Trophoblast cell (in vitro differentiated cells and primary cell): ENCODE measurements at places on chromosomes 3 and 15.

DNA sequence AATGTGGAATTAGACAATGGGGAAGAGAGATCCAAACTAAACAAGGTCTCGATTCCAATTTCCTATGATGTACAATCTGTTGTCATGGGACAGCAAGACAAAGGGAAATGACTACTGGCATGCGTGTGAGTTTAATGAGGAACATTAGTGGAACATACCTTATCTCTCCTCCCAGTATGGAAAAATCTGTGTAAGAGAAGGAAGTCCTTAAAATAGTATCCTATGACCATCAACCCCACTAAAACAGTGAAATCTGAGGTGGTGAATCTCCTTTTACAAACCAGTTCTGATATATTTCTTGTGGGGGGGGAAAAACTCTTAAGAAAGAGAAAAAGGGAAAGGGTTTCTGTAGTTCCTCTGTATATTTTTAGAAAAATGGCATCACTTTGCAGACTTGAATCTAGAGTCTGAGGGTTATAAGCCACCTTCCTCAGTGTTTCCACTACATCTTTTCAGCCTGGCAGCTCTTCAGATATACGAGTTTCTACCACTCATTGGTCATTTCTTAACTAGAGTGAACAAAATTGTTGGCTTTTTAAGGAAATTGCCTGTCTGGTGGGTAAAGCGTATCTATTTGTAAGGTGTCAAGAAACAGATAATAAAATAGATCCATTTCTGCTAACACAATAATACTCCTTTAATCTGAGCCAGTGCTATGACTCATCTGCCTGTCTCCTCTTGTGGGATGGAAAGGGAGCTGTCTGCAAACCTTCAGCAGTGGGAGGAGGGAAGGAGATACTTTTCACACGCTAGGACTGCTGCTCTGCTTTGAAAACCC is 3.0 kb upstream of the TNFAIP8L3 start:
- DNase-seq: peak; percentile 24

DNA sequence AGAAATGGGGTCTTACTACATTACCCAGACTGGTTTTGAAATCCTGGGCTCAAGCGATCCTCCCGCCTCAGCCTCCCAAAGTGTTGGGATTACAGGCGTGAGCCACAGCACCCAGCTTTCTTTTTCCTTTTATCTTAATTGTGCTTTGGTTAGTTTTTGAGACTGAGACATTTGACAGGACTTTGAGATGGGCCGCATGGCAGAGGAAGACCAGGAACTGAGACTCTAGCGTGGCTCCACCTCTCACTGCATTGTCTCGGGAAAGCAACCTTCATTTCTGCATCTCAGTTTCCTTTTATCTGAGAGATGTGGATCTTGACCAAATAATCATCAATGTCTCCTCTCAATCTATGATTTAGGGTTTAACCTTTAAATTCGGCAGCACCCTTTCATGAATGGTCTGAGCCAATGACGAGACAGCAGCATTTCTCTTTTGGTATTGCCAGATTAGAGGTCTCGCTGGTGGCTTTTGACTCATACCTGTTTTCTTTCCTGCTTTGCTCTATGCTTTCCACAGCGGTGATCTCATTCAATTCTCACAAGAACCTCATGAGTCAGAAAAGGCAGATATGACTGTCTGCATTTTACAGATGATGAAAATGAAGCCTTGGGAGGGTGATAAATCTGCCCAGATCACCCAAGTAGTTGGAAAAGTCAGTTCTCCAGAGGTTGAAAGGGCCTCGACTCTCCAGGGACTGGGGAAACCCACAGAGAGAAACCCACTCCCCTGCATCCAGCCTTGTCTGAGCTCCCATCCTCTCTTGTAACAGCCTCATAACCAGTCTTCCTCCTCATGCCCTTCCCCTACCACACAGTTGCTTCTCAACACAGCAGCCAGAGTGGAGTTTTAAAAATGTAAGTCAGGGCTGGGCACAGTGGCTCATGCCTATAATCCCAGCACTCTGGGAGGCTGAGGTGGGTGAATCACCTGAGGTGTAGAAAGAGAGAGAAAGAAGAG is 84.8 kb upstream of the FOXB1 start:
- peak; percentile 56 for DNase-seq

DNA sequence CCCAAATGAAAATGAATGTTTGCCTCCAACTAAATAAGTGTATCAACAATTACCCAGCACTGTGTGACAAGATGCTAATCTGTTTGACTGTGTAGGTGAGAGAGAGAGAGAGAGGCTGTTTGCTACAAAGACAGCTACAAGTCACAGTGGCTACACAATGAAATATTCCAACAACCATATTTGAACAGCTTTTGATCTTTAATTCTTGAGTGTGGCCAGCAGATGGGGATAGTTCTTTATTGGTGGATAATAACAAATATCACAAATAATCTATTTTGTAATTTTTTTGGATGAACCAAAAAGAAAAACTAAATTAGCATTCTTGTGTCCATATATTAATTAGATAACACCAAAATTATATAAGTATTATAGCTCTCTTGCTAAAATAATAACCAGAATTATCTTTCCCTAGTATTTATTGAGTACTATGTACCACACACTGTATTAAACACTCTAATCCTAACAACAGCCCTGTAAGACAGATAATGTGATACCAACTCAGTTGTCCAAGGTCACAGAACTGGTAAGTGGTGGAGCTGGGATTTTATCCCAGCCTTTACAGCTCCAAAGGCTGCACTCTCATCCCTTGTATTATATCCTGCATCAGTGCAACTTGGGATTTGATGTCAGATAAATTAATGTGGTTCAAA is 61.9 kb upstream of the C3orf80 start:
- DNase-seq: no peak

- DNase-seq: no peak
These were observed 155.4 kb downstream of the TP63 start for GRCh38 chr3:189786479-189787064.

GRCh38 chr3:23232016-23232415 is 28.9 kb downstream of the UBE2E2 start:
- no peak for DNase-seq

- no peak for DNase-seq
These were observed 80.7 kb downstream of the NR1I2 start for GRCh38 chr3:119862616-119863015.

- peak; percentile 95 for DNase-seq
These were observed 2.1 kb upstream of the ANXA2 start for GRCh38 chr15:60399931-60400330.

DNA sequence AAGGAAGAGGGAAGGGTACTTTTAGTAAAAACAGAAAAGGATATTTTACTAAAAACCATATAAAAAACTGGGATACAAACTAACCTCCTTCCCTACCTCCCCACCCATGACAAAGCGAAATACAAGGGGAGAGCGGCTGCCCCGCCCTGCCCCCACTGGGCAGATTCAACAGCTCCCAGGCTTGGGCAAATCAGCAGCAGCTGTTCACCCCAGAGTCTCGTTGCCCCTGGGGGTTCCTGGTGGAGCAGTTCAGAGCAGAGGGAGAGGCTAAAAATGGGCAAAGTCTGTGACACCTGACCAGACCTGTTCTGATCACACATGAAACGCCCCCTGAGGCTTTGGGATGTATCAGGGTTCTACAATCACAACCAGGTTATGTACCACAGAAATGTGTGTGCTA is 2.5 kb upstream of the ETFA start:
- DNase-seq: peak; percentile 42

- no peak for DNase-seq
These were observed 82.4 kb downstream of the PLSCR2 start for GRCh38 chr3:146386936-146387335.

GRCh38 chr3:167030082-167030725 is 349.9 kb downstream of the ZBBX start:
- DNase-seq: no peak

GRCh38 chr3:107465064-107465631 is 57.6 kb upstream of the BBX start:
- DNase-seq: peak; percentile 18

GRCh38 chr3:108221393-108221792 is 831 bp downstream of the IFT57 start:
- DNase-seq: peak; percentile 6

DNA sequence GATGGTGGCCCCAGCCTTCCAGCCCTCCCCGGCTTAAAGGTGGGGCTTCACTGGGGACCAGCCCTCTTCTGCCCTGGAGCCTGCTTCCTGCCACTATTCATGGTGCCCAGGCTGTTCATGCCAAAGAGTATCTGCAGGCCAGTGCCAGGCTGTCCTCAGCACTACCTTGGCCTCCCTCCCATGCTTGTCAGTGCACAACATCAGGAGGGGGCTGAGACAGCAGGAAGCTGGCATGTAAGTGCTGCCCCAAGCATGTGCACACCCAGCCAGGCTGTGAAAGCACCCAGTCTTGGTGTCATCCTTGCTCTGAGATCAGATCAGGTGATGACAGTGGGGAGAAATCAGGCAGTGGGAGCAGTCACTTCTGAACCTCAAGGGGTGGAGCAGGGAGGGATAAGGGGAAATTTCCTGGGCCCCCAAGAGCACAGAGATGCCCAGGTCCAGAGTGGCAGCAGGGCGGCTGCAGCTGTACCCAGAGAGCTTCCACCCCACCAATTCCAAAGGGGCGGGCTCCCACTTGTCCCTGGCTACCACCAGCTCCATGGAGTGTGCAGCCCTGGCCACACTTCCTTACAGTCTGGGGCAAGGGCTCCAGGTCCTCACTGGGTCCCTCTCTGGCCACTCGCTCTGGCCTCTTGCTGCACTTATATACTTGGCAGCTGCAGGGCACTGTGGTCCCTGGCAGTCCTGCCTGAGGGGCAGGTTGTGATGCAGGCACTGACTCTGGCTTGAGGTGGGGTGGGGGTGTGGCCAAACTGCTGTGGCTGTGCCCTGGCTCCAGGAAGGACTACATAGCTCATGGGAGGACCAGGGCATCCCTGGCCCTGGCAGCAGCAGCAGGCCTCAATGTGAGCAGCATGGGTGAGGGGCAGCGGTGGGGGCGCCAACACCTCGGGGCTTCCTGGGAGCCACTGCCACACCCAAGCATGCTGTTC is 91.4 kb upstream of the TNFSF10 start:
- no peak for DNase-seq

GRCh38 chr3:65713016-65713415 is 325.7 kb downstream of the MAGI1 start:
- no peak for DNase-seq

DNA sequence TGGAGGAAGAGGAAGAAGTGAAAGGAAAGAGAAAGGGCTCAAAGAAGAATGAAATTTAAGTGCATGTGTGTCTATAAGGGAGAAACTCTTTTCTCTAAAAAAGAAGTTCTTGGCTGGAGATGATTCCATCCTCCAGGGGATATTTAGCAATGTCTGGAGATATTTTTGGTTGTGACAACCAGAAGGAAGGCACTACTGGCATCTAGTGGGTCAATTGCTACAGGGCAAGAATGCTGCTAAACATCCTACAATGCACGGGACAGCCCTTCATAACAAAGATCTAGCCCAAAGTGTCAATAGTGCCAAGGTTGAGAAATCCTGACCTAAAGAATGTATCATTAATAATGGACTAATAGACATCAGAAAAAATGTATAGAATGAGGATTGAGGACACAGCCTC is 57.4 kb upstream of the ST3GAL6 start:
- DNase-seq: peak; percentile 82

- no peak for DNase-seq
These were observed 225.7 kb upstream of the PPP2R3A start for GRCh38 chr3:135739779-135740178.

DNA sequence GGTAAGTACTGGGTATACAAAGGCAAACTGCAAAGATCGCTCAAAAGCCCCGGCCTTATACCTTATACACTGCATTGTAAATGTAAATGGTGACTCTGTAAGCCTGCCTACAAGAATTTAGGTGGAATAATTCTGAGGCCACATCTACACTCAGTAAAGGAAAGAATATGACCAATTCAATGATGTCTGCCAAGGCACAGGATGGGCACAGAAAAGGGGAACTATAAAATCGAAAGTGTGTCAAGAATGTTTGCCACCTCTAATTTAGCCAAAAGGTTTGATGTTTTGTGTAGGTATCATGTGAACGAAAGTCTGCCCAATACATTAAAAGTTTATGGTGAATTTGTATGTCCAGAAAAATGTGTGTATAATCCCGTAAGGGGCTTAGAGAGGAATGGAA is 96.1 kb downstream of the FOXP1 start:
- DNase-seq: no peak

- DNase-seq: no peak
These were observed 256.8 kb upstream of the RARB start for GRCh38 chr3:25171118-25171807.

- DNase-seq: no peak
These were observed 62.5 kb downstream of the FOXP1 start for GRCh38 chr3:71521021-71521352.

DNA sequence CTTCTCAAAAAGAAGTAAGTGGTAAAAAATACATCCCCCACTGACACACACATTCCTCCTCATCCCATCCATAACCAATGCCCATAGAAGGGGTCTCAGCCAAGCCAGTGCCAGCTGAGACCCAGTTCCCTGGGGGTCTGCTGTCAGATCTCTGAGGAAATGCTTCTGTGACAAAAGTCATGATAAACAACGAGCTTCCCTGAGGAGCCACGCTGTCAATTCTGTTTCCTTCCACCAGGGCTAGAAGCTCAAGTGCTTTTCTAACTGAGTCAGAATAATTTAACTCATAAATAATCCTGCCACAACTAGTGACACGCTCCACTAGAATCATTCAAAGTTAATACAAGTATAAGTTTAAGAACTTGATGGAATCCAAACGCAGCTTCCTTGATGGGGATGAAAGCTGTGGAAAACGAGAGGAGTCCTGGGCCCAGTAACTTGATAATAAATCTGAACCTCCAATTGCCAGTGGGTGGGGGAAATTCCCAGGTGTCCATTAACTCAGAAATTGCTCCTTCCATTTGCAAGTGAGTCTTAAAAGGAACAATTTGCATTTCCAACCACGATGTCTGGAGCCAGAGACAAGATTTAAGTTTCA is 348.7 kb upstream of the LMCD1 start:
- no peak for DNase-seq

GRCh38 chr3:37492977-37493471 is 318.6 kb upstream of the LRRFIP2 start:
- no peak for DNase-seq

DNA sequence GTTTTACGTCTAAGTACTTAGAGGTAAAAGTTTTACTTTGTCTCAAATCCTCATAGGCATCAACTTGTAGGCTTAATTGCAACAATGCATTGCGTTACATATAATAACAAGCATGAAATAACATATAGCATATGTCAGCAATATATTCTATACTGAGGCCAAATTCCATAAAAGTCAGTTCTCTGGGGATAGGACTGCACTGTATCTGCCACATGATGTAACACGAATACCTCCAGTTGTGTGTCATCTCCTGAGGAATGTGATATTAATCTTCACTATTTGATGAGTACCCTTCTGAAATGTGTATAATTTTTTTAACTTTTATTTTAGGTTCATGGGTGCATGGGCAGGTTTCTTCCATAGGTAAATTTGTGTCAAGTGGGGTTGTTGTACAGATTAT is 126.4 kb downstream of the IMPG2 start:
- peak; percentile 53 for DNase-seq
